Fibroblast of lung (primary cell): ENCODE measurements at places on chromosomes 7 and 10. TPM values are rescaled to one million over a fixed set of nuclear protein-coding genes. Genes with fewer than 3 reads are reported as not detected.
A peak's percentile ranks its signal among the peaks of the same experiment; 100 is the strongest.

The PAX4 gene
- not detected in 2 replicates for total RNA-seq

The KBTBD2 gene
- 29.2 and 35.7 TPM in 2 replicates for total RNA-seq

The PRTFDC1 gene
- 18.5 and 26.9 TPM in 2 replicates for total RNA-seq

The GRM3 gene
- total RNA-seq: not detected in 2 replicates

The OGDH gene
- total RNA-seq: 40.8 and 69.2 TPM in 2 replicates

The YWHAG gene
- total RNA-seq: 54.2 and 68.4 TPM in 2 replicates

The HSPA12A gene
- 9.5 and 15.7 TPM in 2 replicates for total RNA-seq

The PLEKHS1 gene
- total RNA-seq: not detected in 2 replicates

- DNase-seq: no peak
Measured at GRCh38 chr7:6436385-6436685, 11.4 kb downstream of the DAGLB start.

DNA sequence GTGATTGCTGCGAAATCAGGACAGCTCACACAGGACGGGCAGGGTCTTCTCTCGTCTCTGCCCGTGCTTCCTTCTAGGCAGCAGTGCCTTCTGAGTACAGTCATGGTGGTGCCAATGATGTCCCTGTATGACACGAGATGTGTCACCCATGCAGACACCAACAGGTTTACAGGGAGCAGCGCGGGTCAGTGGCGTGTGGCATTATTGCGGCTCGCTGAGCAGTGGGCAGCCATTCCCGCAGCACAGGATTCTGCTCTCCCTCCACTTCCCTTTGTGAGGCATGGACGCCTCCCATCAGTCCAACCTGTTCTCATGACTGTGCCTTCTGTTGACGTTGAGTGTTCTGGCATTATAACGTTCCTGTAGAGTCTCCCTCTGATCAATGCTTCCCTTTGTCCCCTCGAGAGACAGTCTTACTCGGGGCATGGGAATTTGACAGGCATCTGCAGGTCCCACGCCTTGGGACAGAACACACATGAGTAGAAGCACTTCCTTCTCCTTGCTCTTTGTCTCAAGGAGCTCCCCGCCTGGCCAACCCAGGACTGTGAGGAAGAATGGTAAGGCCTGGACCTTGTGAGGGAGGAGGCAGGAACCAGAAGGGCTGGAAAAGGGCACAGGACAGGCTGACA, 219.5 kb downstream of the PAXIP1 start:
- no peak for DNase-seq

DNA sequence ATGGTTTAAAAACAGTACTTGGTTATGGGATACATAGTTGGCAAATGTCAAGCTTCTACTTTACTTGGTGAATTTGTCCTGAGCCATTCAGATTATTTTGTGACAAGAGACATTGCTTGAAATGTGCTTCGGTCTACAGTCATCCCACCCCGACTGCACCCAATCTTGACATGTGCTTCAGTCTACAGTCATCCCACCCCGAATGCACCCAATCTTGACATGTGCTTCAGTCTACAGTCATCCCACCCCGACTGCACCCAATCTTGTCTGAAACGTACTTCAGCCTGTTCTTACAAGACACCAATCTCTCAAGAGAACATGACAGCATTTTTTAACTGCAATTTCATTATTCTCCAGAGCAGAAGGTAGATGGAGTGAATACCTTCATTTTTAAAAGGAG, 47.8 kb downstream of the PRKCQ start:
- no peak for DNase-seq

- peak; percentile 91 for DNase-seq
Measured at GRCh38 chr7:56092789-56093531, at the start of gene PHKG1. PHKG1 (minus strand) TSS chr7:56092952; CDS start chr7:56088941, 4,011 bp downstream.

- DNase-seq: peak; percentile 99
Measured at GRCh38 chr10:66747451-66747850, 178.4 kb upstream of the LRRTM3 start.

DNA sequence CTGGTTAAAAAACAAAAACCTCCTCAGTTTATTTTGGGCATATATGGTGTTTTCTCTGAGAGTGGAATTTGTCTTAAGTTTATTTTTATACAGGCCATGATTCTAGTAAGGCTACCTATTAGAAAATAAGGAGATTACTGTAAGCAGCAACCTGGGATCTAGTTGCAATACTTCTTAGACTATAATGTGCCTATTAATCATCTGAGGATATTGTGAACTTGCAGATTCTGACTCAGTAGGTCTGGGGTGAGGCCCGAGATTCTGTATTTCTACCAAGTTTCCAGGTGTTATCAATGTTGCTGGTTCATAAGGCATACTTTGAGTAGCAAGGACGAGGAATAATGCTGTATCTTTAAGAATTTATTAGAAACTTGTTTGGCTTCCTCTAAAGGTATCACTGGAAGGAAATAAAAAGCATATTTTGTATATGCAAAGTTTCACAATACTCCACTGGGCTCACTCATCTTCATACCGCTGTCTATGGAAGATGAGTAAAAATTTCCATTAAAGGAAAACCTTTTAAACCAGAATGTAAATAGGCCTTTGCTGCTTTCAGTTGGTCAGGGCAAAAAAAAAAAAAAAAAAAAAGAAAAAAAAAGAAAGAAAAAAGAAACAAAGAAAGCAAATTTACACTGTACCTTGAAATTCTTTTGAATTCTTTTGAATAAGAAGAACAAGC, 105.8 kb downstream of the BMPER start:
- DNase-seq: no peak

- no peak for DNase-seq
Measured at GRCh38 chr7:65449505-65449852, 75.8 kb downstream of the ZNF92 start.

- DNase-seq: no peak
Measured at GRCh38 chr7:20449176-20449575, 118.5 kb downstream of the ITGB8 start.

GRCh38 chr10:125548356-125548755, 134.6 kb downstream of the TEX36 start:
- DNase-seq: no peak

DNA sequence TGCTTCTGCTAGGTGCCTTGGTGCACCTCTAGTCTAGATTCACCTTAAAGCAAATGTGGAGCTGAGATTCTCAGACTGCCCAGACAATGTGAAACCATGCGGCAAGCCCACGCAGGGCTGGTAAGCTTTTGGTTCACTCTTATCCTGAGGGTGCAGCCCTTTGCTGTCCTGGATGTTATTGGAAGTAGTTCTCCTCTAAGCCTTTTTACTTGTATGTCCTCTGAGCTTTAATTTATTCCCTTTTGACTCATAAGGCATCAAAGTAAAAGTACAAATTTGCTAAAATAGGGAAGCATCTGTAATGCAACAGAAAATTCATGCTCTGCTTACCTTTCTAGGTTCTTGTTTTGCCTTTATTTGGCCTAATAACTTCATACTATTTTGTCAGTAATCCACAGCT, 186.8 kb downstream of the MACC1 start:
- peak; percentile 11 for DNase-seq

GRCh38 chr10:76583711-76584161, 1053.9 kb downstream of the KCNMA1 start:
- DNase-seq: peak; percentile 82

DNA sequence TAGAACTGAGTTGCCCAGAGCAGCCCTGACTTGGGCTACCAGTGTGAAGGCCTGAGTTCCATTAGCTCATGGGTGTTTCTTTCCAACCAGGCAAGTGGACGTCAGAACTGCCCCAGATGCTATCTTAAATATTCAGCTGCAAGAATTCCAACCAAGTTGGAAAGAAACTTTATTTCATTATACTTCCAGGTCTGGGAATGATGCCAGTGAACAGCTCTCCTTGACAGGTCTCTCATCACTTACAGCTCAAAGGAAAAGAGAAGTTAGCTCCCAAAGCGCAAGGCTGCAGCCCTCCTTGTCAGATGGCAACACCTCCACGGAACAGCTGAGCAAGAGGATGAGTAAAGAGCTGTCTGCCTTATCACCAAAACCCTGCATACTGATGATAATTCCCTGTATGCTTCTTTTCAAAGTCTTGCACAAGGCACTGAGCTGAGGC, 255.5 kb upstream of the AOAH start:
- peak; percentile 14 for DNase-seq

DNA sequence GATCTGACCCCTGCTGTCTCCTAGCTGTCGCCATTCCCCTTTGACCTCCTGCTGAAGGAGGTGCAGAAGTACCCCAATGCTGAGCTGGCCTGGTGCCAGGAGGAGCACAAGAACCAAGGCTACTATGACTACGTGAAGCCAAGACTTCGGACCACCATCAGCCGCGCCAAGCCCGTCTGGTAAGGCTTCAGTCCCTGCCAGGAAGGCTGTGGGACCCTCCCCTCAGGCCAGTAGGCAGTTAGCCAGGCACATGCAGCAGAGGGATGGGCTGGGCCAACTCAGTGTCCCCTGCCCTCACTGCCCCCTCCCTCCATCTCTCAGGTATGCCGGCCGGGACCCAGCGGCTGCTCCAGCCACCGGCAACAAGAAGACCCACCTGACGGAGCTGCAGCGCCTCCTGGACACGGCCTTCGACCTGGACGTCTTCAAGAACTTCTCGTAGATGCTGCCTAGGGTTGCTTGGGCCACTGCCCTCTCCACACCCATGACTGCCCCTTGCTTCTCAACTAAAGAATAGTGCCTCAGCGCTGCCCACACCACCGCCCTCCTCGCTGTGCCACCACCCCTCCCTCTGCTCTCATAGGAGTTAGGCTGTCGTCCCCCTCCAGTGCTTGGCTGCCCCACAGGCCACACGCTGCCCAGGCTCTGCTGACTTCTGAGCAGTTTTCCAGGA, 41.0 kb upstream of the ZMIZ2 start:
- DNase-seq: no peak

DNA sequence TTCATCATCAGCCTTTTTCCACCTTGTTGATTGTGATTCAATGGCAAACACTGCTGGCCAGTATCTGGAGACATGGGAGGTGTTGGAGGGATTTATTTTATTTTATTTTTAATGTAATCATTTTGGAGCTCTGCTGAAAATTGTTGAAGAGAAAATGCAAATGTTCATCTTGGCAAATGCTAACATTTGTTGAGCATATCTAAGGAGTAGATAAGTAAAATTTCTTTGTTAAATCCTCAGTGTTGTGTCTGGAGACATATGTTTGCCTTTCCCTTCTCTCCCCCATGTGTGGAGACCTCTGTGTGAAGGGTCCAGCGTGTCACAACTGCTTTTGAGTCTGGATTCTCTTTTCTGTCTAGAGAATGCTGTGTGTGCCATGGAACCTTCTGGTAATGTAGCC, 300.3 kb downstream of the FZD1 start:
- no peak for DNase-seq

DNA sequence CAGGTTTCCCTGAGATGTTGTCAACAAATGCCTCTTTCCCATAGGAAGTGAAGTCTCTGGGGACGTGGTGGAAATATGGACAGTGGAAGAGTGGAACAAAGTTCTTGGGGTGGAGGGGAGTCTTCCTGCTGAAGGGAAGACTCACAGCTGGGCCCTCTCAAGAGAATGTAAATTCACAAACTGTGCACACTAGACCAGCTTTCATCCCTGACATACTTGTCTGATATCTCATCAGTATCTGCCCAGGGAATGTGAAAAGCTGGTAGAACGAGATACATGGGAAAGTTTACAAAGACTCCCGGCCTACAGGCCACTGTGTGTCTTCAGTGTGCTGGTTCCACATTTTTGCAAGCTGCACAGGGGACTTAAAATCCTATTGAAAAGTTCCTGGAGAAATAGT, 16.7 kb upstream of the CCDC3 start:
- no peak for DNase-seq

DNA sequence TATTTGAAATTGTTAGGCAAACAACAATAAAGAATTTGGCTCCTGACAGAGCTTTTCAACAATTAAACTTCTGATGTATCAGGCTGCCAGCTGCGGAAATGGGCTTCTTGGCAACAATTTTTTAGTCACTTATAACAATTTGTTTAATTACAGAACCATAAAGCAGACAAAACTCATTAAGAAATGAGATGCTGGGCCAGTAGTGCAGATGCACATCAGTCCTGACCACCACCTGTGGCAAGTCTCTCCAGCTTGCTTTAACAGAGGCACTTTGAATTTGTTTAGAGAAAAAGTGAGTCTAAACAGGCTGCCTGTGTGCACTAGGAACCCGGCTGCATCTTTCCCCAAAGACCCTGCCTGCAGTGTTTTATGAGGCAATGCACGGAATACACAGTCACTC, 1124.4 kb downstream of the NXPH1 start:
- no peak for DNase-seq

DNA sequence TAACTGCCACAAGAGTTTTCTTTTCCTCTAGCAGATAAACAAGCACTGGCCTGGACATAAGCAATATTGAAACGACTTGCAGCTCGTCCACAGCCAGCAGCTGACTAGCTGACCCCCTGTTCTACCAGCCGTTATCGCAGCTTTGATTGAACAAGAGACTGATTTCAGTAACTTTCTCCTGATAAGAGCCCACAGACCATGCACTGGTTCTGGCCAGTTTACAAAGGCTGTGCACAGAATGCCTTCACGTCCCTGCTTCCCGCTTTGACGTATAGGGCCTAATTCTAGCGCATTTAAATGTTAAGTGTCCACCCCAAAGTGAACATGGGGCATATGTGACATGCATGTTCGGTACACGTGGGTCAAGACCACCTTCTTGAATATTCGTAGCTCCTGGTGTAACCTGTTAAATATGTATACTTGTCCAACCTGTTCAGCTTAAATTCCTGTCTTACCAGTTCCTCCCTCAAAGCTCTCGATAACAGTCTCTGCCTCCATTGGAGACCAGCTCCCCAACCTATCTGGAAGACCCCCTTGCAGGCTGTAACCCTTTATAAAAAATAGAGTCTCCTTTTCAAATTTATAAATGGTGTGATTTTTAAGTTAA, 69.2 kb downstream of the LYZL1 start:
- DNase-seq: no peak

DNA sequence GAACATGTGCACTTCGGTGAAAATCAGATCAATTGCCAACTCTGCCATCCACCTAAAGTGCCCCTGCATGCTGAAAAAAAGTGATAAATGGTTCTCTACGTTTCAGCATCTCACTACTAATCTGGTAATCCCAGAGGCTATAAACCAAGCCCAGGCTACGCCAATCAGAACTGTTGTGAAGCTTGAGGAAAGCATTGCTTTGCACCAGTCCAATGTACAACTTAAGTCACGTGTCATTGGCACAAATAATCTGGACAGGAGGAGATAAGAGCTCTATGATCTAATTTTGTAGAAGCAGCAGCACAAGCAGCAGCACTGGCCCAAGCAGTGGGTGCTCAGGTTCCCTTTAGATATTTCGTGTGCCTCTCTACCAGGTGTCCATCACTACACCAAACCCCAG, 4.4 kb upstream of the EGR2 start:
- DNase-seq: no peak

GRCh38 chr10:124579011-124579399, 117.4 kb downstream of the LHPP start:
- DNase-seq: no peak

- DNase-seq: peak; percentile 93
Measured at GRCh38 chr7:95180-95862, 97.0 kb upstream of the FAM20C start.
